LoVo (cell line): ENCODE measurements at places on chromosomes 12 and 14.

DNA sequence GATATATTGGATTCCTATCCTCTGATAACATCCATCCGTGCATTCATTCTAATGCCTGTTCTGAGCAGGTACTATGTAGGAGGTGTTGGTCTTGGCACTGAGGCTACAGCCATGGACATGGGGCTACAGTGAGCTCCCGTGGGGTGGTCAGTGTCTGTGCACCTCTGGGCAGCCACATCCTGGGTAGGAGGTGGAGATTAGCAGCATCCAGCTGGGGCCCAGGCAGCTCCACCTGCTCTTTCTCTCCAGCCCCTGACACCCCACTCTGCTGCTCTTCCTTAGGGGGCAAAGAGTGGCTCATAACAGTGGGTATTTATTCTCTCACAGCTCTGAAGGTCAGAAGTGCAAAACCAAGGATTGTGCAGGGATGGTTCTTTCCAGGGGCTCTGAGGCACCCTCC is 292.0 kb upstream of the SFSWAP start:
- no peak for DNase-seq

- DNase-seq = peak; percentile 65
These were observed 16.3 kb downstream of the DYNC1H1 start for GRCh38 chr14:101980700-101981099.

GRCh38 chr12:104669851-104670337 is 213.1 kb downstream of the CHST11 start:
- no peak for DNase-seq

GRCh38 chr12:122356192-122356635 is 66.3 kb downstream of the CLIP1 start:
- DNase-seq = peak; percentile 61

GRCh38 chr12:108649126-108649525 is 15.4 kb upstream of the SELPLG start:
- no peak for DNase-seq

GRCh38 chr12:8080120-8080519 is 2.0 kb upstream of the NECAP1 start:
- DNase-seq = no peak

GRCh38 chr12:116458492-116458891 is 100.7 kb upstream of the MAP1LC3B2 start:
- no peak for DNase-seq

GRCh38 chr12:21552635-21553328 is 26.7 kb downstream of the SPX start:
- no peak for DNase-seq

GRCh38 chr12:24595652-24596235 is 353.2 kb downstream of the BCAT1 start:
- no peak for DNase-seq

DNA sequence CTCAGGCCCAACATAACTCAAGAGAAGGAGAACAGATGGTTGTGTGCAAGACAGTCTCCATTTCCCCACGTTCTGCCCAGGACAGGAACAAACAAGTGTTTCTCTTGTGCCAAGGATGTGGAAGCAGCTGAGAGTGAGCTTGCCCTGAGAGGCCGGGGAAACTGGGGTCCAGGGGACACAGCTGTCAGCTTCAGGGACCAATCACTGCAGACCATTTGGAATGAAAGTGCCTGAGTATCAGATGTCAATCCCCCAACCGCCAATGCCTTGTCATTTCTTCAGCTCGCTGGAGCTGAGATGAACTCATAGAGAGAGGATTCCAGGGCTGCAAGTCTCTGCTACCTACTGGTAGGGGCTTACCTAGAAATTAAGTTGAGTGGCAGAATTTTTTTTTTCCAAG is 71.9 kb upstream of the METAP2 start:
- DNase-seq = no peak

- DNase-seq = no peak
These were observed 49.0 kb downstream of the IFT43 start for GRCh38 chr14:76034566-76034965.
